KG1 (cell line): ENCODE measurements at places on chromosomes 5 and 9.

DNA sequence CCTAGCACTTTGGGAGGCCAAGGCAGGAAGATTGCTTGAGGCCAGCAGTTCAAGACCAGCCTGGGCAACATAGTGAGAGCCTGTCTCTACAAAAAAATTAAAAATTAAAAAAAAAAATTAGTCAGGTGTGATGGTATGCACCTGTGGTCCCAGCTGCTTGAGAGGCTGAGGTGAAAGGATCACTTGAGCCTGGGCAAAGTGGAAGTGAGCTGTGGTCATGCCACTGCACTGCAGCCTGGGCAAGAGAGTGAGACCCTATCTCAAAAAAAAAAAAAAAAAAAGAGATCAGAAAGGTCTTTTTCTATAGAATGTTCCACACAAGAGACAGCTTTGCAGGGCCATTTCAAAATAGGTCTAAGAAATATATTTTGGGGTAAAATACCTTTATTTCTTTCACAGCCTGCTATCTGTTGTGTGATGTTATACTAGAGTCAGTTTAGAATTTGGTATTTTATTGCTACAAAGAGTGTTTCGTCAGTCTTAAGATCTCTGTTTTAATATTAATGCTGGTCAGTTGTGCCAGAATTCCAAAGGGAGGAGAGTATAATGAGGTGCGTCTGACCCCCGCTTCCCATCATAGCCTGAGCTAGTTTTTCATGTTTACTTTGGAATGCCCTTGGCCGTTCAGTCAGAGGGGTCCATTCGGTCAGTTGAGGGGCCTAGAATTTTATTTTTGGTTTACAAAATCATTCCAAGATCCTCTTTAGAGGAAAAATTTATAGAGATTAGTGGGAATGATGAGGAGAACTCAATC lies 9.4 kb downstream of the LNPEP start:
- DNase-seq: no peak

DNA sequence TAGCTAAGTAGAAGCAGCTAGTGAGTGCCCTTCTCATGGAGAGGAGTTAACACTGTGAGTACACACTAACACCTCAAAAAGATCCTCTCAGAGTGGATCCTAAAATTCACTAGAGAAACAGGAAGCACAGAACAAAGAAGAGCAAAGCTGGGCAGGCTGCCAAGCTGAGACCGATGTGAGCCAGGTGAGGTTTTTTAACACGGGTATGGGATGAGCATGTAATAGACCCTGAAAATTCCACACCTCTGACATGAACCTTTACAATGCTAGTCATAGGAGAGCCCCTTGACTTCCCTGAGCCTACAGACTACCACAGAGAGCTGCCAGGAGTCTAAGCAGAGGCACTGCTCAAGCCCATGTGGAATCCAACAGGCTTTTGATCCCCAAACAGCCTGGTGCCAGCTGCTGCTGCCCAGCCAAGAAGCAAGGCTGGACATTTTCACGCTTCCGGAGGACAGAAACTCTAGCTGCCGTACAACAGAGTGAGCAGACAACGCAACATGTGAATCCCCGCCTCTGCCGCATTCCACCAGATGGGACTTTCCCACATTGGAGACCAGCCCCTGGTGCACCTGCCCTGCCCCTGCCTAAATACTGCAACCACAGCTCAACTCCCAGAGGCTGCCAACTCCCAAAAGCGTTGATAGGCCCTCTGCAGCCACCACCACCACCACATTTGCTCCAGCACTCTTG lies 280.8 kb downstream of the CDH10 start:
- DNase-seq: no peak

- DNase-seq: no peak
Measured at GRCh38 chr9:137229903-137230704, 597 bp upstream of the SLC34A3 start.

DNA sequence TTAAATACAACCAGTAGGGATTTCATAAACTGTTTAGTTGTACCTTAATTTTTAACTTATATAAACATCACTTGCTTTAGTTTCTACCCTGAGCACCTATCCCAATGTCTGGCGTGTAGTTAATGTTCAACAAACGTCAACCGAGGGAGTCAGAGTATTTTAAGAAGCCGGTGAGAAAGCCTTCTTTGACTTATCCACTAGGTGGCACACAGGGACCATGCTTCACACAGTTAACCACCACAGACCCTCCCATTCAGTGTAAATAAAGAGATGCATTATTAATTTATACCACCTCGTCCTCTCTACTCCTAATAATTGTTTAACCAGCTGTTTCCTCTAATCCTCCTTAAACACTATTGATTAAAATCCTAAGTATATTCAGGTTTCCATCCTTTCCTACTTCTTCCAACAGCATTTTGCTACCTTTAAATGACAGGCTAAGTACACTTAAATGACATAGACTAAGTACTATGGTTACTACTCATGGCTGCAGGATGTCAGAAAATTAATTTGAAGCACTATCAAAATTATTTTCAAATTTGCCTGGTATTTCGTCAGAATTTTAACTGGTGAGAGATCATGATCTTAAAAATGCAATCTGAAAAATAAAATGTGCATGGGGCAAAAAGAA lies 2.3 kb downstream of the HAPLN1 start:
- peak; percentile 74 for DNase-seq
